Fibroblast of villous mesenchyme (primary cell): ENCODE measurements at places on chromosomes 1 and 21. TPM values are rescaled to one million over a fixed set of nuclear protein-coding genes. Genes with fewer than 3 reads are reported as not detected.

The DRAXIN gene
- not detected in 2 replicates for total RNA-seq

The CHI3L2 gene
- total RNA-seq, result not detected in 2 replicates

The EPHA2 gene
- total RNA-seq, result 47.0 and 104 TPM in 2 replicates

The DSCAM gene
- total RNA-seq, result not detected in 2 replicates

The TSPEAR gene
- total RNA-seq, result under 0.01 TPM in 1 of 2 replicates, not detected in the other

The TMEM82 gene
- not detected in 2 replicates for total RNA-seq

The KRTAP21-2 gene
- total RNA-seq, result not detected in 2 replicates

The C1orf167 gene
- under 0.01 TPM in 1 of 2 replicates, not detected in the other for total RNA-seq

DNA sequence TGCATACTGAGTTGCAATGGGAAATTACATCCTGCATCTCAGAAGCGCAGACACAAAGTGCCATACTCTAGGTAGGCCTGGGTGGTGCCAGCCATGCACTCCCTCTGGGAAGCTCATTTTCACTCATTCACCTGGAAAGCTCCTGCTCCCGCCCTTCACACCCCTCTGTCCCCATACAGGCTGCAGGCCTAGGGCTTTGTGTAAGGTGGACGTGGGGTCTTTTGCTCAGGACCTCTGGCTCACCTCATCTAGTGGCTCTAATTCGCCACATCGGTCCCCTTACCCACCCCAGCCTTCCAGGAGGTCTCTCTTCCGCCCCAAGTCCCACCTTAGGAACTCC lies 751 bp downstream of the MRPS15 start:
- no peak for DNase-seq

DNA sequence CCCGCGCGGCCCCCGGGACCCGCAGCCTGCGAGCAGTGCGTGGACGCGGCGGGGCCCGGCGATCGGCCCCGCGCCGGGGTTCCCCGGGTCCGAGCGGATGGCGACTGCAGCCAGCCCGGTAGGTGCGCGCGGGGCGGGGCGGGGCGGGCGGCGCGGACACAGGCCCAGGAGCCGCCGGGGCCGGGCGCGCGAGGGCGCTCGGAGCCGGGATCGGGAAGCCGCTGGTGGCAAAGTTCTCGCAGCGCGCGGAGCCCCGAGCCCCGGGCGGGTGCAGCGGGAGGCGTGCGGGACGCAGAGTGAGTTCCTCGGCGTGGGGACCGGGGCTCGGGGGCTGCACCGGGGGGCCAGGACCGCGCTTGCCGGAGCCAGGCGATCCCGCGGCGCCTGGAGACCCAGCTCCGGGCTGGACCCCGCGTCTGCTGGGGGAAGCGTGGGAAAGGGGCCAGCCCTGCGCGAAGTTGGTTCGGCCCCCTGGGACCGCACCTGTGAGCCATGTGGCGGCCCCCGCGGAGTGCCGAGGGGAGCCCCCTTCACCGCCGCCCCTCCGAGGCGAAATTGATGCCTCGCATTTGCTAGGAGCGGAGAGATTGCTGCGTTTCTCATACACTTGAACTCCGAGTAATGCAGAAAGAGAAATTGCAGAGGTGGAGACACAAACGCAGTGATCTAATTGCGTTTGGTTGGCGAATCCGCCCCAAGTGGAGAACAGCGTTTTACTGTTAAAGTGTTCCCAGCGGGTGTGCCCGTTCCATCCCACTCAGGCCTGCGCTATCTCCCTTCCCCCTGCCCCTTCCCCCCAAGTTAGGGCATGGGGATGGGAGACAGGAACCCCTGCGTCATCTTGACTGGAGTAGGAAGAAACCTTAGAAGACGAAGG lies 228.9 kb upstream of the TMEM51 start:
- peak; percentile 65 for DNase-seq

DNA sequence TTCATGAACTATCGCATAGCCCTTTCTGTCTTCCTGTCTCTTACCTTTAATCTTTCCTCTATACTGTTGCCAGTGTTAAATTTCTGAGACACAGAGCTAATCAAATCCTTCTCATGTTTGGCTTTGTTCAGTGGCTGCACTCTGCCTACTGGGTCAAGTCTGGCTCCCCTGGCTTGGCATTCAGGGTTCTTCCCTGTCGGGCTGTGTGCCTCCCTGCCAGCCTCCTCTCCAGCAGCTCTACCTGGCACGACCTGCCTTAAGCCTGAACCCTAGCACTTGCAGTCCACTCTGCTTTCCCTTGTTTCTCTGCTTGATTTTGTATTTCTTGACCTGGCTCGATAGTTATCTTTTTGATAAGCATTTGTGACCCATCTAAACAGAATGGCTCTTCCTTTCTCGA lies 26.2 kb upstream of the GPR88 start:
- no peak for DNase-seq

- peak; percentile 42 for DNase-seq
Observed at GRCh38 chr21:44267655-44268142, 6.0 kb upstream of the DNMT3L start.

DNA sequence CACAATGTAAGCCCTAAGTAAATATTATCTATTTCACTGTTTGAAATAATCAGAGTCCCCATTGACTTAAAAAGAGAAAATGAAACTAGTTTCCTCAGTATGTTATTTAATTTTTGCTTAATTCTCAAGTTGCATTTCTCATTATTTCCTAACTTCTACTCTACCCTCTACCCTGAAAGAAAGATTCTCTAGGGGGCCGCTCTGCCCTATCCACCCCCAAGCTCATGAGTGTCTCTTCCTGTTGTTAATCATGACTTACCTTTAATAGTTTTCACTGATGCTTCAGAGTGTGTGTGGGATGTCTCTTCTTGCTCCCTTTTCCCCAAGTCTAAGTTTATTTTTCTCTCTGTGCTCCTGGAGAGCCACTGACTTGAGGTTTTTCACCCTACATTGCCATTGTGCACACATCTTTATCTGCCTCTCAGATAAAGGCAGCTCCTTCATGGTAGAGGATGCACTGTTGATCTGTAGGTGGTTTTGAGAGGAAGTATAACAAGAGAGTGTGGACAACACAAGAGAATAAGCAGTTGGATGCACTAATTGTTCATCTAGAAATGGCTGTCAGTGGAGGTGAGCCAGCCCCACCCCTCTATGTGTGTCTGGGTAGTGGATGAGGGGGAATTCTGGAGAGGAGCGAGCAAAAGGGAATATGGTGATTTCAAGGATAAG lies 261.7 kb downstream of the CHRM3 start:
- no peak for DNase-seq

DNA sequence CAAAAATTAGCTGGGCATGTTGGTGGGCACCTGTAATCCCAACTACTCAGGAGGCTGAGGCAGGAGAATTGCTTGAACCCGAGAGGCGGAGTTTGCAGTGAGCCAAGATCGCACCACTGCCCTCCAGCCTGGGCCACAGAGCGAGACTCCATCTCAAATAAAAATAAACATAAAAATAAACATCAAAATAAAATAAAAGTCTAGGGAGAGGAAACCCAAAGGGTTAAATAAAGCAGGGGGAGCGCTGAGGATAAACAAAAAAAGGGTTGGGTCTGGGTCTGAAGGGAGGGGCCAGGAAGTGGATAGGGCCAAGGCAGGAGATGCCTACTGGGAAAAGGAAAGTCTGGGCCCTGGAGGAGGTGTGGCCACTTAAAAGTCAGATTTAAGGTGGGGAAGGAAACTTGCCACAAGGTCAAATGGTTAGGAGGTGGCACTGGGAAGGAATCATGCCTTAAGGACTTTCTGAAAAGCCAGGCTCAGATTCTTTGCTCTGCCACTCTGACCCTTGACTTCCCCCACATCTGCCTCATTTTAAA lies 150.0 kb downstream of the ADSS2 start:
- DNase-seq, result no peak

DNA sequence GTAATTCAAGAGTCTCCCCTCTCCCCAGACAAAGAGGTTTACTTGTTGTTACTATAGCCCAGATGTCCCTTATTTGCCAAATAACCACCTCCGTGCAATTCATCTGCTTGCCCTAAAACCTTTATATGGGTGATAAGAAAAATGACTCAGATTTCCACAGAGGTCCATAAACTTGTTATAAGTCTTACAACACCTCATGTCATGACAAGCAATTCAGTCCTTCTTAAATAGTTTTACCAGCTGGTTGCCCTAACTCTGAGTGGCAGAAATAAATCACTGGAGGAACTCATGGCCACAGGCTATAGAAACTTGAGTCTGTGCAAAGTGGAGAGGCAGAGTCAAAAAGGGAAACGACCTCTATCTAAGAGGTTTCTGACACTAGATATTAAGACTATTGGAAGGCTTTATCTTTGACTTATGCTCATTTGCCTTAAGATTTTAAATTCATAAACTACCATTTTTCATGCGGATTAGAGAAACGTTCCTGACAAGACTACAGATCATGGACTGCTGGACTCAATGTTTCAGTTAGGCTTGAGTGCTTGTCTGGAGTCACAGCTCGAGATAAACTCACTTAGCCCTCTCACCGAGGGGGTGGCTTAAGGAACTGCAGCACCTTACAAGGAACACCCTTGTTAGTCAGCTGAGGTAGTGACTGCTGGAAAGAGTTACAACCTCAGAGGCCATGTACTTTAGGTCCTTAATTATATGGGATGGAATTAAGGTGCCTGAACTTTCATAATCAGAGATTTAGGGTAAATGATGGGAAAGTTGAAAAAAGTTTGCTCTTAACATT lies 662.5 kb upstream of the USP24 start:
- peak; percentile 53 for DNase-seq

- no peak for DNase-seq
Observed at GRCh38 chr1:172585861-172586260, 52.9 kb downstream of the SUCO start.

- DNase-seq, result peak; percentile 70
Observed at GRCh38 chr1:187001198-187001889, 172.6 kb downstream of the PLA2G4A start.

DNA sequence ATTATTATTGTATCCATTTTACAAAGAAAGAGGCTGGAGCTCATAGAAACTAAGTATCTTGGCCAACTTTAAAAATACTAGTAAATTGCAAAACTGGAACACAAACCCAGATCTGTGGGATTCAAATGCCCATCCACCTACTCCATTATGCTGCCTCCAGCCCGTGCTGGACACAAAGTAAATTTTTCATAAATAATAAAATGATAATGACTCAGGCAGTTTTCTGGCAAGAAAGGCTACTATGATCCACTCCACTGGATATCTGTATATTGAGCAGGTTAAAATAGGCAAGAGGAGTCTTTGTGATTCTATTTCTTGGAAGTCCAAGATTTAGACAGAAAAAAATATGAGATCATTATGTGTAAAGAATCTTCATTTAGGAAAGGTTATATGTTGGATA lies 138.3 kb upstream of the DUSP10 start:
- no peak for DNase-seq

DNA sequence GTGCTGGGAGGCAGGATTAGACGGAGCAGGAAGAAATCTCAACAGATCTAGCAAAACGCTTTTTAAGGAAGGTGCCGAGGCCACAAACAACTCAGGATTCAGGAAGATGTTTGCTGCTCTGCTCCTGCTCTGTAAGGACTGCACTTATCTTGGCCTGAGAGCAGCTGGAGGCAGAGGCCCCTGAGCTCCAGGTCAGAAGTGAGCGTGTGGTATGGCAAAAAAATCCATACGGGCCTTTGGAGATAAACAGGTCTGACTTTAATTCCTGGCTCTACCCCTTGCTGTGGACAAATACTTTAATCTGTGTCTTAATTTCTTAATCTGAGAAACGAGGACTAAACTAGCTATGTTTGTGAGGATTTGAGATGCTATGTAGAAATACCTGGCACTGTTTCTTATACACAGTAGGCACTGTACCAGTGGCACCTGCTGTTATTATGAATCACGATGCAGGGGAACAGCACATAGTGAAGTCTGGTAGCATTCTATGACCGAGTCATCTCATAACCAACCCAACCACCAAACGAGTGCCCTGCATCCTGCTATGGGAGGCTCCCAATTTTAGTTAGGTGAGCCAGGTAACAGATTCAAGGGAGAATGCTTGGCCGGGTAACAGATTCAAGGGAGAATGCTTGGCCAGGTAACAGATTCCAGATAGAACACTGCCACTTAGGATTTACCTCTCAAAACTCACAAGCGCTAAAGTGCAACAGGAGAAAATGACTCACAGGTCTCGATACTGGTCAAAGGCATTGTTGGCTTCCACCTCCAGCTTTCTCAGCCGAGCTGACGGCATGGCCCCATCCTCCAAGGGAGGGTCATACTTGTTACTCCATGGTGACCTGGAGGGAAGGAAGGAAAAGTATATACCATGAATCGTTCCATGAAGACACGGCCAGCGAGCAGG lies 65.9 kb downstream of the SLC66A1 start:
- no peak for DNase-seq

- DNase-seq, result no peak
Observed at GRCh38 chr1:209556162-209556690, 27.3 kb upstream of the CAMK1G start.

DNA sequence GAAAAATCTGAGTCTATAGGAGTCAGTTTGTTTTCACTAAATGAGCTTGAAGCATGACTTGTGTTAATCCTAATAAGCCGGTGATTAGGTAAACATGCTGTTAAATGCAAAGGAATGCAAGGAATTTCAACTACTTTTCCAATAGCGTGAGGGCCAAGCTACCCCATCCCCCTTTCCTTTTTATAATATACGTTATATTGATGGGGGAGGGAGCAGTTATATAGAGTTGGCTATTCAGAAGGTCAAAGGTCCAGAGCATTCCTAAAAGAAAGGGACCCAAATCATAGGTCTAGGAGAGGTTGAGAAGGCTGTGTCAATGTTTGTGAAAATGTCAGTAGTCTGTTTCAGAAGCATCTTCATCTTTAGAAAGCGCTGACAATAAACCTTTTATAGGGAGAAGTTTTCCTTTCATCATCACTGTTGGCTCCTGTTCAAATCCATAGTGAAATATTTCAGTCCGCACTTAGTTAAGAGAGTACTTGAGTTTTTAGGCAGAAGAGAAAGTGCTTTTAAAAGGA lies 3.8 kb downstream of the CCN1 start:
- peak; percentile 97 for DNase-seq

DNA sequence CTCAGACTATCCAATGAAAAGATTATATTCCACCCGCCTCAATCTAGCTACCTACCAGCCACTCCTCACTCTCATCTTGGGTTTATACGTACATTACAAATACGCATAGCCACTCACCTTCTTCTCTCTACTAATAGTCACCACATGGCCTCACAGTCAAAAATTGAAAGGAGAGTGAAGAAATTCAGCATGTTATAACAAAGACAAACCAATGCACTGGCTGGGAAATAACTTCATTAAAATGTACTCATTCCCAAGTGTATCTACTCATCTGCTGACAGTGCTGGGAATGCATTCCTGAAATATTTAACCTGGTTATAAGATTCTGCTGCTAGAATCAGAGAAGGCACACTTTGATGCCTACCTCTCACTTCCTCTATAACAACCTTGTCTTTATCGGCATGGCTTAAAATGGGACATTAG lies 6.5 kb downstream of the ZNF644 start:
- DNase-seq, result no peak

GRCh38 chr1:167207940-167208623 lies 12.6 kb upstream of the POU2F1 start:
- no peak for DNase-seq

DNA sequence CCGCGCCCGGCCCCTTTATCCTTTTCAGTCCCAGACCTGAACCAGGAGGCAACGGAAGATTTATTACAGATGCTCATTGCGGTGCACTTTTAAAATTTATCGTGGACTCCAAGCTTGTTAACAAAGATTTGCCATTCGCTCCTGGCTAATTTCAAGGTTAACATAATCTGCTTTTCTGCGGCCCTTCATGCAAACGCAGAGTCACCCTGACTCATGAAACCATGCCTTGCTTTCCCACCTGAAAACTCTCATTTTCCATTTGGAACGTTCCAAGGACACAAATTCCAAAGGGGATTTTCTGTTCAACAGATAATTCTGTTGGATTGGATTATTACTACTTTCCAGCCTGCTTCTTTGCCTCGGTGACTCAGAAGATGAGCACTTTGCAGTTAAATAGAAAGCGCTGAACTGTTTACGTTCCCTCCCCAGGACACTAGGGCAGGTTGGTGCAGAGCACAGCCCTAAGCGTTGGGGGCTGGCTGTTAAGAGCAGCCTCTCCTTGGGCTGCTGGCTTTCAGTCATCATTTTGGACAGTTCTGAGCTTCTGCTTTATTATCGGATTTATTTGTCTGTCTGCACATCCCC lies 51.1 kb downstream of the CD247 start:
- DNase-seq, result no peak
